Peyer's patch (tissue), 4 donors: ENCODE measurements at places on chromosomes 2 and 18.

- no peak for DNase-seq
Measured at GRCh38 chr2:187057466-187057865, 208.5 kb upstream of the ZSWIM2 start.

DNA sequence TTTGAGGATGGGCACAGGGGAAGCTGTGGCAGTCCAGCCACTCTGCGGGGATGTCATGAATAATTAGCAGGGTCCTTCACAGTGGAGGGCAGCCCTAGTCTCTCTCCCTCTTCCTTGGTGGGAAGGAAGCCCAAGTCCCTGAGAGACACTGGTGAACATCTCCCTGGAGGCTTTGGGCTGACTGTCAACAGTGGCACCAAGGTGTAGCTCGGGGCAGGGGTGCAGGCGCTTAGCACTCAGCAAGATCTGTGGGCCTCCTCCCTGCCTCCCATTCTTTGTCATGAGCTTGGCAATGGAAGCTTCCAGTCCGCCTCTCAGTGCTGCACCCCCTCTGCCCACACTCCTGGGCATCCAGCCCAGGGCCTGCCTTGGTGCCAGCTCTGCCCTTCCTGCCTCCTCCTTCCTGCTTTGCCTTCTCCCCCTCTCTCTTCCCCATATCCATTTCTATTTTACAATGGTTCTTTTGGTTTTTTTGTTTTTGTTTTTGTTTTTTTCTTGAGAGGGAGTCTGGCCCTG, 59.4 kb downstream of the STEAP3 start:
- DNase-seq = no peak

DNA sequence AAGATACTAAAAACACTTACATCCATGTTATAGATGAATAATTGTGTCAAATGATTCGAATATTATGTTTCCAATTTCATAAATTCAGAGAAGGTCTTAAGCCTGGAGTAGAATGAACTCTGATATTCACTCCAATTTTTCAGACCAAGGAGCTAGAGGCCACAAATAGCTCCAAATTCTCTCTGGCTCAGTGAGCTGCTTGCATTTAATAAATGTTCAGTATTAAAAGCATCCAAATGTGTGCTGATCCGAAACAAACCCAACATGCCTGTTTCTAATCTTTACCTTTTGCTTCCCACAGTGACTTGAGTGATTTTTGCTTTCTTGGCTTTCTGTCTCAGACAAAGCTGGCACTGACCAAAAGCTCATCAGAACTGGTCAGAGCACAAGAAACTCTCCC, 291.4 kb downstream of the CCDC85A start:
- DNase-seq = no peak

GRCh38 chr2:190574169-190574568, 39.6 kb upstream of the NEMP2 start:
- no peak for DNase-seq

DNA sequence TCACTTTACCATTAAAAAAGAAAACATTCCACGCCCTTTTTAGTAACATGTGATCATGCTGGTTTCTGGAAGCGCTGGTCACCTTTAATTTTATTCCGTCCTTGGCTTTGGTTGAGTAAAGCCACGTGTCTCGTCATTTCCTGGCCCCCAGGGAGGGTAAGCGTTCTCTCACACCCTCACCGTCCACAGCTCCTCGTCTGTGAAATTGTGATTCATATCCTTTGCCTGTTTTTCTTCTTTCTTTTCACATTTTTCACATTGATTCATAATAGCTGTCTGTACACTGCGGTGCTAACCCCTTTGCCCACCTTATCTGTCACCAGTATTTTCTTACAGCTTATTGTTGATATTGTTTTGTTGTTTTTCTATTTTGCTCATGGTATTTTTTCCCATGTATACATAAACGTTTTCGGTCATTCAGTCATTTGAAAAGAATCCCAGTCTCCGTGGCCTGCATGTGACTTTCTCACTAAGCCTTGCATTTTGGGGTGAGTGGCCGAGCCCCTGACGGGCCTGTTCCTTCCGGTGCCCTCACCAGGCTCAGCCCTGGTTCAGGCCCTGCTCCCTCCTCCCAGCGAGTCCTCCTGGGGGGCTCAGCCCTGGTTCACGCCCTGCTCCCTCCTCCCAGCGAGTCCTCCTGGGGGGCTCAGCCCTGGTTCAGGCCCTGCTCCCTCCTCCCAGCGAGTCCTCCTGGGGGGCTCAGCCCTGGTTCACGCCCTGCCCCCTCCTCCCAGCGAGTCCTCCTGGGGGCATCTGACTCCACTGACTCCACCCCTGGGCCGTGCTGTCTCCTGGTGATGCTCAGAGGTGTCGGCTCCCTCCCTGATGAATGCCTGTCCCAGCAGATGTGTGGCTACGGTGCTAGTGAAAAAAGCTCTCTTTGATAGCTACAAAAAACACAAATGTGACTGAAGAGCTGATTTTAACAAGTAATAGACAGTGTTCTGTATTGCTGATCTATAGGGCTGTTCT, 249.7 kb upstream of the PXDN start:
- no peak for DNase-seq
